ENCODE measurements at places on chromosomes 16 and 17. TPM values are rescaled to one million over a fixed set of nuclear protein-coding genes. Genes with fewer than 3 reads are reported as not detected.

Gene HLF
- 0.25 TPM for total RNA-seq

Gene TBC1D28
- total RNA-seq = not detected

Gene NLE1
- 22.4 TPM for total RNA-seq

Gene OTOP3
- not detected for total RNA-seq

Gene WNT9B
- total RNA-seq = not detected

Gene FOXJ1
- total RNA-seq = not detected

Gene HYDIN
- not detected for total RNA-seq
